ENCODE measurements at places on chromosomes 11 and 22. TPM values are rescaled to one million over a fixed set of nuclear protein-coding genes. Genes with fewer than 3 reads are reported as not detected.
A peak's percentile ranks its signal among the peaks of the same experiment; 100 is the strongest.

DNA sequence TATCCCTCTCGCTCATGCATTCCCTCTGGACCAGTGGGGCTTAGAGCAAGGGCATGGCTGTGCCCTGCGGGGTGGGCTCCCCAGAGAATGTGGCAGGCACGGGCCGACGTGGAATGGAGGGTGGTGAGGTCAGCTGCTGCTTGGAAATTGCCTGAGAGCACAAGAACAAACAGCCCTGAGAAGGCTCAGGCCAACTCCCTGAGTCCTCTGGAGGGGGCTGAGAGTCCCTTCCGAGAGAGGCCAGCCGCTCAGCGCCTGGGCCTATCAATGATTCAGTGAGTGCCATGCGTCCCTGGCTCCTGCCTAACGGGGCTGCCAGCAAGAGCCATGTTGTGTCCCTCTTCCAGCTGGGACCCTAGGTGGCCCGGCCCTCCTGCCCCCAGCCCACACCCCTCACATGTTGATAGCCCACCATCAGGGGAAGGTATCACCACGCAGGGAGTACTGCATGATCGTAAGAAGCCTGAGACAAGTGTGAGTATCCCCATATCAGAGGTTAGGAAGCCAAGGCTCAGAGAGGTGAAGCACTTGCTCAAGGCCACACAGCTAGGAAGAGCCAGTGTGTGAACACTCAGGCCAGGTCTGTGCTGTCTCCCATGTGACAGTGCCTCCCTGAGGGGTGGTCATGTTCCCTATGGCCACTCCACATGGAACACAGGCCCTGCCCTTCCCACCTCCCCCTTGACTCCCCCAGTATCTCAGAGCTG is 55.8 kb downstream of the NECTIN1 start:
- no peak for DNase-seq

DNA sequence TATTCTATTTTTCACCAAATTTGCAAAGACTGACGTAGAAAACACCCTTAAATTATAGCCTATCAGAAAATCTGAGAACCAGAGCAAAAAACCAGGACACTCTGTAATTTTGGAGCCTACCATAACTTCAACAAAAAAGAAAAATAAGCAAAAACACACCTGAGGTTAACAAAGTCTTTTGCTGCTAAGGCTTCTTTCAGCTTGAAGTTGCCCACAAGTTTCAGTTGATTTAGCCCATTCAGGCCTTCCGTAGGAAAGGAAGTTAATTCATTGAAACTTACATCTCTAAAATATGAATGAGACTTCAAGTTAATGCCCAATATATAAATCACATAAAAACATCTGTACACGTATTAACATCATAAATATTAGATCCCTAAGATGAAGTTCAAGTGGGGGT is 10.4 kb upstream of the CCDC34 start:
- no peak for DNase-seq

GRCh38 chr22:47692811-47693210 is 930.4 kb downstream of the TBC1D22A start:
- DNase-seq, result no peak

Gene IFTAP
- 17.1 TPM for total RNA-seq

Gene KCNJ4
- total RNA-seq, result not detected

Gene MS4A5
- total RNA-seq, result not detected

GRCh38 chr11:57647372-57647771 is 2.3 kb downstream of the YPEL4 start:
- DNase-seq, result no peak

DNA sequence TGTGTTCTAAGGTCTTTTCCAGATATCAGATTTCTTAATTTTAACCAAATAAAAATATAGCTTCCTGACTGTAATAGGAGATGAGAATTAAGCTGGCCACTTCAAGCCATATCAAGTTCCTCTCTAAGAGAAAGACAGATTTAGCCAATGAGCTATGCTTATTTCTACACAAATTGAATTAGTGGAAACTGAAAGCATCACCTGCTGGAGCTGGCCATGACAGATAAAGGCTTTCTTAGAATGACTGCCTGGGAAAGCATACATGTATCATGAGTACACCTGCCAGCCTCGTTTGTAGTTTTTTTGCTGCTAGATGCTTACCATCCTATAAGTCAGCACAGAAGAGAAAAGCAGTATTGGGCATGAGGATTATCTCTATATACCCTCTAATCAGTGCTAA is 53.5 kb upstream of the DBX1 start:
- no peak for DNase-seq

Gene GLYAT
- total RNA-seq, result not detected

DNA sequence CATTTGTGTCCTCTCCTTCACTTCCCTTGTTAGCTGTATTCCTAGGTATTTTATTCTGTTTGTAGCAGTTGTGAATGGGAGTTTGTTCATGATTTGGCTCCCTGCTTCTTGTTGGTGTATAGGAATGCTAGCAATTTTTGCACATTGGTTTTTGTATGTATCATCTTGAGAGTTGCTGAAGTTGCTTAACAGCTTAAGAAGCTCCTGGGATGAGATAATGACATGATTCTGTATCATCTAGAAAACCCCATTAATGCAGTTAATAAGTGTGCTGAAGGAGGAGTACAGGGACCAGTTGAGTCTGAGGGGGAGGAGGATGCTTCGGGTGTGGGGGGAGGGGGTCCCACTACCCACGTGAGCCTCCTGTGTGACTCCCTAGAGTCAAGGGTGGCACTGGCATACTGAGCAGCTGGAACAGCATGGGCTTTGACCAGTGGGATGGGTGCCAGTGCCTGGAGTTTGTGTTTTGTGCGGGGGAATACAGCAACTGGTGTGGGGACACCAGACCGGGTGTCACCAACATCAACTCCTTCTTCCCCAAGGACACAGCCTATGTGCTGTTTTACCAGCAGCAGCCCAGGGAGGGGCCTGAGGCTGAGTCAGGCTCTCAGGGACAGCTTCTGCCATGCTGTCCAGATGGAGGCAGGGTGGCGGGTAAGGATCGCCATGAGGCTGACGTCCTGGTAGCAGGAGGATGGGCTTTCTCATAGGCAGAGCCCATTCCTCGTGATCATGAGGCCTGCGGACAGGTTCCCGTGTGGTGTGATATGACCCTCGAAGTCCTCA is 24.1 kb downstream of the USP35 start:
- no peak for DNase-seq

DNA sequence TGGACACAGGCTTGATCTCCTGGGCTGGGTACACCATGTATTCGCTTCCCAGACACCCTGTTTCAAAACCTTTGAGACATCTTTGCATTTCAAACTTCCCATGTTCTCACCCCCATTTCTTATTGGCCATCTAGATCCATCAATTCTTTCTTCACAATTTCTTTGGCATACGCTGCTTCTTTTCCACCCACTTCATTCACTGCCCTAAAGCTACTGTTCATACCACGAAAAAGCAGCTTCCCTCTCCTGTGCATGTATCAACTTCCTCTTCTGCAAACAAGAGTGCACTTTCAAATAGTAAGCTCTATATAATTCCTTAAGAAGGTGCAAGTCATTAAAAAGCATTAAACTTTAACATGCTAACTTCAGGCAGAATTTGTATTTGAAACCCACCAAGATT is 21.4 kb downstream of the UVRAG start:
- DNase-seq, result no peak

Gene MIAT
- 0.64 TPM for total RNA-seq

DNA sequence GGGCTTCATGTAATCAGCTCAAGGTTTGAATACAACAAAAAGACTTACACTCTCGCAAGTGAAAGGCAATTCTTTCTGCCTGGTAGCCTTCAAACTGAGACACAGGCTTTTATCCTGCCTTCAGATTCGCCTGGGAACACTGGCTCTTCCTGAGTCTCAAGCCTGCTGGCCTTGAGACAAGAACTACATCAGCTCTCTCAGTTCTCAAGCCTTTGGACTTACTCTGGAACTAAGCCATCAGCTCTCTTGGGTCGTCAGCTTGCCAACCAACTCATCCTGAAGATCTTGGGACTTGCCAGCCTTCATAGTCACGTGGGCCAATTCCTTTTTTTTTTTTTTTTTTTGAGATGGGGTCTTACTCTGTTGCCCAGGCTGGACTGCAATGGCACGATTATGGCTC is 35.7 kb upstream of the LRRC10B start:
- DNase-seq, result no peak

DNA sequence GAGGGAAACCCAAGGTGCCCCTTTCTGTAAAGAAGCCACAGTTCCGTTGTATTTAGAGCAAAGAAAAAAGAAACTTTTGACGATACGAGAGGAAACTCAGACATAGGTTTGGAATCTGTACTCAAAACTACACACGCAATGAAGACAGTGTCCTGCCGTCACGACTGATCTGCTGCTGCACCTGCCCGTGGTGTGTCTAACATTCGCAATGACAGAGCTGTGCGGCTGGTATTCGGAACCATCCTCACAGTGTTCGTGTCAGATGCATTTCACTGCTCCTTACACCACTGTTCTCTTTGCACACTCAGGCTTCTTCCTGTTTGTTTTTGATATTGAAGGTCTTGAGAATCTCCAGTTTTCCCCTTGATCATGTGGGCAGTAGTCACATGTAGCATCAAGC is 84.8 kb downstream of the RTL6 start:
- DNase-seq, result no peak

Gene CRACR2B
- total RNA-seq, result 35.3 TPM

Gene GGTLC2
- not detected for total RNA-seq

GRCh38 chr22:50498322-50498890 is 9.1 kb downstream of the LMF2 start:
- peak; percentile 83 for DNase-seq

- no peak for DNase-seq
These were observed 37.2 kb downstream of the LIMK2 start for GRCh38 chr22:31248965-31249958.

- DNase-seq, result no peak
These were observed 800.6 kb downstream of the NTM start for GRCh38 chr11:132171031-132171430.

DNA sequence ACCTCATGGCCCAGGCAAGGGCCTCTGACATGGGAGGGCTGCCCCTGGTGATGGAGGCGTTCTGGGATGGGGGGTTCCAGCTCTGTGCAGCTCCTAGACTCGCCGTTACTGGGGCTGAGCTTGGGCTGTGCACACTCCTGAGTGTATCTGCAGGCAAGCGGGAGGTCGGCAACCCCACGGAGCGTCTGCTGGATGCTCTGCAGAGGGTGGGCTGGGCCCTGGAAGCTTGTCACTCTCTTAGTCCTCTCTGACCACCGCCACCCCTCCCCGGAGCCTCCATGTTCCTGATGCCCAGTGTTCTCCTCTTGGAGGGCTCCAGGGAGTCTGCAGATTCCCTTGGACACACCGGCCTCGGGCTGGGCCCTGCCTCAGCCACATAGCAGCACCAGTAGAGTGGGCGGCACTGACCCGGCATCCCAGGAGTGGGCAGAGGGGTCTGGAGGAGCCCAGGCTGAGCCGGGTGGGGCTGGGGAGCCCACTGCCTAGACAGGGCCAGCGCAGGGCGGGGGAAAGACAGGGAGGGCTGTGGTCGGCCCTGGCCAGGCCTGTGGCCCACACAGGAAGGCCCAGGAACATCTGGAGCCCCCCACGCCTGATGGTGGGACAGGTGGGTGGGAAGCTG is 20.6 kb upstream of the MUC5B start:
- no peak for DNase-seq

Gene FKBP2
- 91.3 TPM for total RNA-seq

DNA sequence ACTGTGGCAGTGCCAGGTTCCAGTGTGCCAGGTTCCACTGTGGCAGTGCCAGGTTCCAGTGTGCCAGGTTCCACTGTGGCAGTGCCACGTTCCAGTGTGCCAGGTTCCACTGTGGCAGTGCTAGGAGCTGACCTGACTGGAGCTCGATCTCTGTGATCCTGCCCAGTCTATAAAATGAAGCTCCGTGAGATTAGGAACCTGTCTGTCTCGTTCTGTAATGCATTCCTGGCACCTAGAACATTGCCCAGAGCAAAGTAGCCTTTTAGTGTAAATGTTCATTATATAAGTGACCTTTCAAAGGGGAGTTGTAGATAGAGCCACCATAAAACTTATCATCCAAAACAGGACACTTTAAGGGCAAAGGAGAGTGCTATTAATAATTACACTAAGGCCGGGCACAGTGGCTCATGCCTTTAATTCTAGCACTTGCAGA is 36.0 kb downstream of the ART5 start:
- no peak for DNase-seq

GRCh38 chr11:104369761-104370160 is 205.8 kb upstream of the PDGFD start:
- DNase-seq, result no peak

- no peak for DNase-seq
These were observed 7.9 kb upstream of the ETS1 start for GRCh38 chr11:128595221-128595620.

- DNase-seq, result no peak
These were observed 12.0 kb downstream of the KMT2A start for GRCh38 chr11:118448294-118448693.

GRCh38 chr11:128587415-128587814 is at the start of gene ETS1:
Gene ETS1 (minus strand): TSS chr11:128587558. CDS start chr11:128573130, 14,428 bp downstream.
- no peak for DNase-seq

Gene UBQLNL
- 0.14 TPM for total RNA-seq

GRCh38 chr11:13104619-13105236 is 95.6 kb downstream of the RASSF10 start:
- no peak for DNase-seq
